NCI-H2107 (cell line): ENCODE measurements at places on chromosomes 1 and 21.

GRCh38 chr1:18182398-18183160, 75.0 kb downstream of the IGSF21 start:
- DNase-seq = no peak

DNA sequence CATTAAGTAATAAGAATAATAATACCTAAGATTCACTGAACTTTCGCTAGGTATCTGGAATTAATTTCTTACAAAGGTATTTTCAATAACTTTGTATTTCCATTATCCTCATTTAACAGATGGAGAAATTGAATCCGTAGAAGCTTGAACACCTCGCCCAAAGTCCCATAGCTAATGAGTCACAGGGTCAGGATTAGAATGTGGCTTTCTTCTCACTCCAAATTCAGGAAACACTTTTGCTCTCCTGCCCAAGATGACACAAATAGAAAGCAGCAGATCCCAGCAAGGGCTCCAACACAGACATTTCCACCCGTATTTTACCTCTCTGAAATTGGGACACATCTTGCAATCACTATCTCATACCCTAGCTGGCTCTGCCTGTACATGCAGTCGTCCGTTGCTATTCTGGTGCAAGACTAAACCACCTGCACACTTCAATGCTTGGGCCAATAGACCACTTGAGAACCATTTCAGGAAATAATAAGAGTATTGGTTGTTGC, 125.9 kb upstream of the GREM2 start:
- DNase-seq = no peak

GRCh38 chr1:30919025-30919881, 10.7 kb upstream of the SDC3 start:
- DNase-seq = no peak

- DNase-seq = no peak
Measured at GRCh38 chr1:116861137-116861536, 48.6 kb upstream of the PTGFRN start.

DNA sequence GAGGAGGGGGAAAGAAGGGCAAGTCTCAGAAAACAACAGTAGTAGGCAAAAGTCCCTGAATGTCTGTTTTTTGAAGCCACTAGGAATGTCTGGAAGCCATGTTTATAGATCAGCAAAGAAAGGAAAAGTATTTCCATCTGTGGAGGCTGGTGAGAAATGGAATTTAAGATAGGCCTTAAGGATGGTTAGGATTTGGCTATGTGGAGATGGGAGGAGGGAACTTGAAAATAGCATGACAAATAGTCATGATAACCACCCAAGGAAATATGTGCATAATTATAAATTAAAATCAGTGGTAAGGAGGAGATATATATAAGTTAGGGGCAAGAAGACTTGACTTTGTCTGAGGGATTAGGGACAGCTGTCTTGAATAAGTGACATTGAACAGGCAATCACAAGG, 33.8 kb upstream of the FGGY start:
- no peak for DNase-seq

DNA sequence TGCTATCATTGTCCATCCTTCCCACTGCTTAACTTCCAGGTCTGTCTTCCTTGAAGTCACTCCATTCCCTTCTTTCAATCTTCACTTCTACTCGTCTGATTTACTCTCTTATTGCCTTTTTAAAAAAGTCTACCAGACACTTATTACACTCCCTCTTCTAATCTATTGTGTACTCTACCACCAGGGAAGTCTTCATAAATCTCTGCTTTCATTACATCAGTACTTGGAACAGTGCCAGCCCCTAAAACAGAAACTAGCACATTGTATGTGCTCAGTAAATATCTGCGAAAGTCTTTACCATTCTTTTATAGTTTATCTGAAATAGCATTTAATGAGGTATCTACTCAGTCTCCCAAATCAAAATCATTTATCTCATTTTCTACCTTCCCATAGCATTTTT, 236.4 kb downstream of the USH2A start:
- DNase-seq = no peak

- DNase-seq = no peak
Measured at GRCh38 chr1:168335500-168335899, 54.8 kb downstream of the TBX19 start.

DNA sequence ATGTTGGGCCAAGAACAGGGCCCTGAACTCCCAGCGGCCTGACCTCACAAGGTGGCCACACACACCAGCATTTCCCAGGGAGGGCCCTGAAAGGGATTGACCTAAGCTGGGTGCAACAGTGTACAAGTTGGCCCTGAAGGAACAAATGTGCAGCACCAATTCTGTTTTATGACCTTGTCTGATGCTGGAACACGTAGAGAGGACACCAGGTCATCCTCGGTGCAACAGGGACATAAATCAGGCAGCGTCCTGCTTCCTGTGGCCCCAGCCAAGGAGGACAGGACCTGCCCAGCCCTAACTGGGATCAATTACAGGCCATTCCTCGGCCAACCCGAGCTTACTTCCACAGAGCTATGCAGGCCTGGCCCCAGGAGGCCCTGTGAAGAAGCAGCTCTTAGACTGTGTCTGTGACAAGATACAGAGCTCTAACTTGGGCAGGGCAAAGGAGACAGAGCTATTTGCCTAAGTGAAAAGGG, 12.8 kb upstream of the PHC2 start:
- DNase-seq = no peak

- DNase-seq = no peak
Measured at GRCh38 chr21:25759573-25759972, 24.8 kb downstream of the GABPA start.

DNA sequence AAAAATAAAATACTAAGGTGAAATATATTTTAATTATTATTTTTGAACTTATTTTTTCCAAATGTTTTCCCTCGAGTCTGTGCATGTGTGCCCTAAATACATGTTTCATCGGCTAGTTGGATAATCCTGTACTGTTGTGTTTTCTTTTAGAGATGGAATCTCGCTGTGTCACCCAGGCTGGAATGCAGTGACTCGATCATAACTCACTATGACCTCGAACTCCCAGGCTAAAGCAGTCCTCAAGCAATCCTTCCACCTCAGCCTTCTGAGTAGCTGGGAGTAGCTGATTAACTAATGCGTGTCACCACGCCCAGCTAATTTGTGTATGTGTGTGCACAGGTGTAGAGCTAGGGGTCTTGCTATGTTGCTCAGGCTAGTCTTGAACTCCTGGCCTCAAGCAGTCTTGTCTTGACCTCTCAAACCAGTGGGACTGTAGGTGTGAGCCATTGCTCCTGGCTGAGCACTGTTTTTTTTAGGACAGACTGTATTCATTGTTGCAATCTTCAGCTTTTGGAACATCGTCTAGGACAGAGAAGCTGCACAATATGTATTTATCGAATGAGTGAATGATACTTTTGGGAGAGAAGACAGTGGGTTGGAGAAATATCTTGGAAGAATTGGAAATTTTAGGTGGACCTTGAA, 4.8 kb upstream of the TMCO1 start:
- no peak for DNase-seq

DNA sequence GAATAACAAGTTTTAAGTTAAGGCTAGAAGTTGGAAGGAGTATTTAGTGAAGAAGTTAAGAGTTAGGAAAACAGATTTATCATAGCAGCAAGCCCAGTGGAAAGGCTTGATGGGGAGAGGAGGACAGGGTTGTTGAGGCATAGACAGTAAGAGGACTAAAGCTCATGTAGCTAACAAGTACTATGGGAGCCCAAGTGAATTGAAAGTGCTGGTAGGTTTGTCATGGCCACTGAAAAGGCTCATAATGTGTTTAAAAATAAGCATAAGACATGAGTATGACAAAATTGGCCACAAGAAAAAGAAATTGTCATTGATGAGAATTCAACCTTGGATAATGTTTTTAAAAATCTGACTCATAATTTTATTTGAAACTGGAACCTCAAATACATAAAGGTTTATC, 49.2 kb upstream of the CRB1 start:
- DNase-seq = no peak
